ENCODE measurements at places on chromosomes 5 and 9.

DNA sequence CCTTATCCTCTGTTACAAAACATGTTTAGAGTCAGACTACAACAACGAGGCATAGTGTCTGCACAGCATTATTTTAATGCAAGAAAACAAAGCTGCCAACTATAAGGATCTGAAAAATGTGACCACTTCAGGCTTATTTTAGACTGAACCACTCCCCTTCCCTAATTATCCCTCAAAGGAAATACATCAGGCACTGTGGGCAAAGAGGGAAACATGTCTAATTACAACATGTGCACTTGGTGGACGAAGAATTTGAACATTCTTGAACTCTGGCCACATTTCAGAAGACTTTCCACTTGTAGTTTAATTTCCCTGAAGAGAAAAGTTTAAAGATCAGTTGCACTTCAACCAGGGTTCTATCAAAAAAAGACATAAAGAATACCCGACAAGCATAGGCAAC is 3.8 kb downstream of the MTMR12 start:
- DNase-seq, result no peak

- DNase-seq, result no peak
Measured at GRCh38 chr9:35079041-35079425, 709 bp downstream of the FANCG start.

DNA sequence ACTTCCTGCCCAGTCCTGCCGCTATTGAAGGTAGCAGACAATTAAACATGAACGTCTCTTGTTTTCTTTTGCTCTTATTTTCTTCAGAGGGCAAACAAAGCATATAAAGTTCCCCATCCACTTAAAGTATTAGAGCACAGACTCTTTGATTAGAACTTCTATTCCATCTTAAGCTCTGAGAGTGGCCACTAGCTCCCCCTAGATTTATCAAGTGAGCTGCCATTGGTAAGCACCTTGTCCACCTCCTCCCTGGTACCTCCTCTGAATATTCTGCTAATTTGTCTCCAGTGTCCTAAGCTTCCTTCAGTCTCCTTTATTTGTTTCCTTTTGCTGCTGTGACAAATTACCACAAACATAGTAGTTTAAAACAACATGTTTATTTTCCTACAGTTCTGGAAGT is 264.3 kb upstream of the KCNN2 start:
- DNase-seq, result peak; percentile 1

- DNase-seq, result no peak
Measured at GRCh38 chr5:62521319-62521718, 57.3 kb upstream of the LRRC70 start.

GRCh38 chr5:43152946-43153345 is 32.2 kb downstream of the ZNF131 start:
- DNase-seq, result peak; percentile 62

DNA sequence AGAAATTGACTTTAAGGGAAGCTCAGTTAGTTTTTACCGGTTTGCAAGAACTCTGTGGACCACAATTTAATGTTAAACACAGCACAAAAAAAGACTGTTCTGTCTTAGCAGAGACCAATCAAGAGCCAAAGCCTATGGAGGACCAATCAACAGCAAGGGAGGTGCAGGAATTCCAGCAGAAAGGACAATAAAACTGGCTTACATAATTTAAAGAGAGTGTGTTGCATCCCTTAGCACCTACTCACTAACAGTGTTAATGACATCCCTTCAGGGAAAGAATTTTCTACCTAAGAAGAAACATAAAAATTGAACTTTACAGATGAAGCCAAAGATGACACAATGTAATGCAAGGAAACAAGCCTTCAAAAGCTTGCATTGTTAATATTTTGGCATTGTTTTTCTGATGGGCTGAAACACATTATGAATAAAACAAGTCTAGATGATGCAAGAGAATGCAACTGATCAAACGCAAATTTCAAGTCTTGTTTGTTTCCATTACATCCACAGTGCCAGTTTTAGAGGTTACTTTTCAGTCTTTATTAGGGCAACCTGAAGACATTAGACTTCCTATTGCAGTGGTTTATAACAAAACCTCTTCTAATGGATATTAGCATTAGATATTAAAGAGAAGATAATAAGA is 111.3 kb upstream of the FST start:
- no peak for DNase-seq

DNA sequence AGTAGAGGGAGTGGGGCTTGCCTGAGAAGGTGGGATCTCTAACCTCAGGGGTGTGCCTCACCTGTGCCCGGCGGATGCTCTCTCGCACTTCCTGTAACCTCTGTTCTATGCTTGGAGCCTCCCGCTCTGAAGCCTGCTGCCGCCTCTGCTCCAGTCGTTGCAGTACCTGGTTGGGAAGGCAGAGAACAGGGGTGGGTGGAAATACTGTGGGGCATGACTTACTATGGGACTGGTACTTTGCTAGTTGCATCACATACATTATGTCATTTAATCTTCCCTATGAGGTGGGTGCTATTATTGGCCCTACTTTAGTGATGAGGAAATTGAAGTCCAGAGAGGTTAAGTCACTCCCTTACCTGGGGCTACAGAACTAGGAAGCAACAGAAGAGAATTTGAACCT is 5.2 kb downstream of the FCHSD1 start:
- DNase-seq, result no peak

DNA sequence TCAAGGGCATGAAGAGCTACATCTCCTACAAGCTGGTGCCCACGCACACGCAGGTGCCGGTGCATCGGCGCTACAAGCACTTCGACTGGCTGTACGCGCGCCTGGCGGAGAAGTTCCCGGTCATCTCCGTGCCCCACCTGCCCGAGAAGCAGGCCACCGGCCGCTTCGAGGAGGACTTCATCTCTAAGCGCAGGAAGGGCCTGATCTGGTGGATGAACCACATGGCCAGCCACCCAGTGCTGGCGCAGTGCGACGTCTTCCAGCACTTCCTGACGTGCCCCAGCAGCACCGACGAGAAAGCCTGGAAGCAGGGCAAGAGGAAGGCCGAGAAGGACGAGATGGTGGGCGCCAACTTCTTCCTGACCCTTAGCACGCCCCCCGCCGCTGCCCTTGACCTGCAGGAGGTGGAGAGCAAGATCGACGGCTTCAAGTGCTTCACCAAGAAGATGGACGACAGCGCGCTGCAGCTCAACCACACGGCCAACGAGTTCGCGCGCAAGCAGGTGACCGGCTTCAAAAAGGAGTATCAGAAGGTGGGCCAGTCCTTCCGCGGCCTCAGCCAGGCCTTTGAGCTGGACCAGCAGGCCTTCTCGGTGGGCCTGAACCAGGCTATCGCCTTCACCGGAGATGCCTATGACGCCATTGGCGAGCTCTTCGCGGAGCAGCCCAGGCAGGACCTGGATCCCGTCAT is 1.4 kb downstream of the SNX18 start:
- no peak for DNase-seq

DNA sequence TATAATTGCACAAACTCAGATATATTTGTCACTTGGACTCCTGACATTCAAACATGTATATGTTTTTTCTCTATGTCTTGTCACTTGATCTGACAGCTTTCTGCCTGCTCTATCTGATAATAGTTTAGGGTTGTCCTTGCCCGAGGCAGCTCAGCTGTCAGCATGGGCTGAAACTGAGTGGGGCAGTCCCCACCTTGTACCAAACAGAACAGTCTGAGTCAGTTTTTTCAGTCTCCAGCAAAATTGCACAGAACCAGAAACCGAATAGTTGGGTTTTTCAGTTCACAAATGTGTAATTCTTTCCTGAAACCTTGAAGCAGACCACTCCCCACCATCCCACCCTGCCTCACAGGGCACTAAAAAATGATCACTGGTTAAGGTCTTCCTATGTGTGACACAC is 9.5 kb upstream of the HAND1 start:
- DNase-seq, result no peak

GRCh38 chr5:37926732-37927131 is 86.9 kb upstream of the GDNF start:
- no peak for DNase-seq

- DNase-seq, result peak; percentile 65
Measured at GRCh38 chr5:149961957-149962409, 1.4 kb downstream of the SLC26A2 start.

DNA sequence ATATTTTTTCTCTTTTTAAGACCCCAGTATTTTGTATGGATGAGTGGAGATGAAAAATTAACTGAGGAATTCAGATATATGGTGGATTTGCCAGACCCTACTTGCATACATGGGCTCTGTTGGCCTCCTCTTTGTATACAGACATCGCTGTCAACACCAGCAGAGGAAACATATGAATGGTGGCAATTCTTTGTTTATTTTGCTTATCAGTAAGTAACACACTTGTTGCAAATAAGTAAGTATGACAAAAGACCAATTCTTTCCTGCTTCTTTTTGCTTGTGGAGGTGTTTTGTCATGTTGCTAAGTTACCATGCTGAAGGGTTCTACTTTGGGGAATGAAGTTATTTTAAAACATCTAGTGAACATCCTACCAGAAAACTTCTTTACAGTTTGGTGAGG is 298.2 kb downstream of the KIF4B start:
- no peak for DNase-seq

DNA sequence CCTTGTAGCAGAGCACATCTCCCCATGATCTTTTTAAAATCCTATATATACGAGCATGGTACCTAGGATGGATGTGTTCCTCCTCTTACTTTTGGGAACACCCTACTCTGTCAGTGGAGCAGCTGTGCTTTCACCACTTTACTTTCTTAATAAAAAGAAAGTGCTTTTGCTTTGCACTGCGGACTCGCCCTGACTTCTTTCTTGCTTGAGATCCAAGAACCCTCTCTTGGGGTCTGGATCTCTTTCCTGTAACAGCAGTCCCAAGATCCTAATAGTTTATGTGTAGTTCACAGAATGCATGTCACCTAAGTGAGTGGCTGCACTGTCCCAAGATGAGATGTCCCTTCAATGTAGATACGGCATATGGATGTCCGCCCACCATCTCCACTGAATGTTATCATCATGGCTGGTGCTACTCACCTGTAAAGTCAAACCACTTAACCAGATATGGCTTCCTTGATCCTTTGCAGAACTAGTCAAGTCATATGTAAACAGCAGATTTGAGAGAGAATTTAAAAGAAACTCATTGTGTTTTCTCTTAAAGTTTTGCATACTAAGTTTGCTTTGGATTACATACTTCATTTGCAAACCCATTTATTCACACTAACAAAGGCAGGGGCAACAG is 1.9 kb downstream of the FGF1 start:
- DNase-seq, result no peak

- no peak for DNase-seq
Measured at GRCh38 chr5:92780057-92780456, 801.0 kb downstream of the NR2F1-AS1 start.

DNA sequence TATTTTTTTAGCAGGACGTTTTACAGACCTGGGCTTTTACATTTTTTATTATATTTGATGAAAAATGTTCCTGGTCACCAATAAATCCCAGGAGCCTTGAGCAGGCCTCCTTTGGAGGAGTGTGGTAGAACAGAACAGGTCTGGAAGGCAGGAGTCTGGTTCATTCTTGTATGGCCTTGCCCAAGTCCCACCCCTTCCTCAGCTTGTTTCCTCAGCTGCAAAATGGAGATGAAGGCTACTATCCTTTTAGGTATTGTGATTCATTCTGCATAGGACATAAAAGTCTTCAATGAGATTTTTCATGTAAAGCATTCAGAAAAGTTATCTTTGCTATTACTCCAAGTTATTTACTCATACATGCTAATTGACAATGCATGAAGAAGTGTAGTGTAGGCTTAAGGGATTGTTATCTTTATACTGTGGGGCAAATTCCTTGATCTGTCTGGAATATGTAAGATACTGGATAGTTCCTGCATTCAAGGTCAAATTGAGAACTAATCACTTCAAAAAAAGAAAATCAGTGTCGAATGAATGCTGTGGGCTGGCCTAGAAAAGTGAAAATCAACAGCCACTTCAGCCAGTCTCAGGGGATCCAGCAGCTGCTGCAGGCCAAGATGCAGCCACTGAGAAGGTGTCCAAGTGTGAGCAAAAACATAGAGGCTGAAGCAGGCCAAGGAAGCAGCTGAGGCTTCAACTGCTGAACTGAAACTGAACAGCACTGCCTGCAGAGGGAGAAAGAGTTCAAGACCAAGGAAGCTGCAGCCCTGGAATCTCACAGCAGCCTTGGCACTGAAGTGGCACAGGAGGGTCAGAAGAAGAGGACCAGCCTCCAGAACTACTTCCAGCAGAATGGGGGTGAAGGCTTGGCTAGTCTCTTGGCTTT is 15.5 kb upstream of the SLC36A3 start:
- DNase-seq, result peak; percentile 33

DNA sequence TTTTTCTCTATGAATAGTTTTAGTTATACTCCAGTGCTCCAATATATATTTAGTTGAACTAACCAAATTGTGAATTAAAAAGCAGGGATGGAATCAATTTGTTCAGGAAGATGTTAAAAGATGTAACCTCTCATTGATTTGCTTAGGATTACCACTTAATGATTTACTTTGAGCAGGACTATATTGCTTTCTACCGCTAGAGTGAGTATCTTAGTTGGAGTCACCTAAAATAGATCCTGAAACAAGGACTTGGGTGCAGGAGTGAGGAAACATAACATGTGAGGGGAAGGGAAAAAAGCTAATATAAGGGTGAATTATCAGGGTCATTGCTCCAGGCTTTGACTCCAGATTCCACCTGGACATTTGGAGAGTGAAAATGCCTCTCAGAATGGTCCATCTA is 2277.4 kb upstream of the C9orf72 start:
- DNase-seq, result no peak

GRCh38 chr5:38831909-38832308 is 13.9 kb upstream of the OSMR start:
- peak; percentile 75 for DNase-seq

- DNase-seq, result peak; percentile 54
Measured at GRCh38 chr9:92488681-92489550, 6.6 kb upstream of the ASPN start.

- DNase-seq, result no peak
Measured at GRCh38 chr5:125313555-125313954, 567.1 kb upstream of the ZNF608 start.

GRCh38 chr9:16499892-16500291 is 370.6 kb downstream of the BNC2 start:
- DNase-seq, result no peak

DNA sequence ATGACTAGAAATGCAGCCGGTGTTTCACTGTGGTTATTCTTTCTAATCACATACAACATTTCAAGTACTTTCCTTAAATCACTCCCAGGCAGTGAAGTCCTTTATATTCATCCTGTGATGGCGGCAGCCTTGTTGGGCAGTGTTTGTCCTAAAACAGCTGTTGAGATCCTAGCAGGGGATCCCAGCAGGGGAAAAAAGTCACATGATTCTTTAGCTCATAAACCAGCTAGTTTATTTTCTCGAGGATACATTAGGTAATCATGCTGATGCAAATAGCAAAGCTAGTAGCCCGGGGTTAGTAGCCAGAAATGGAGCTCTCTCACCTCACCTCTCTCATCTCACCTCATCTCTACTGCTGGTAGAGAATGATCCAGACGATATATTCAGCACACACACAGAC is 70.5 kb downstream of the FOXD1 start:
- no peak for DNase-seq

DNA sequence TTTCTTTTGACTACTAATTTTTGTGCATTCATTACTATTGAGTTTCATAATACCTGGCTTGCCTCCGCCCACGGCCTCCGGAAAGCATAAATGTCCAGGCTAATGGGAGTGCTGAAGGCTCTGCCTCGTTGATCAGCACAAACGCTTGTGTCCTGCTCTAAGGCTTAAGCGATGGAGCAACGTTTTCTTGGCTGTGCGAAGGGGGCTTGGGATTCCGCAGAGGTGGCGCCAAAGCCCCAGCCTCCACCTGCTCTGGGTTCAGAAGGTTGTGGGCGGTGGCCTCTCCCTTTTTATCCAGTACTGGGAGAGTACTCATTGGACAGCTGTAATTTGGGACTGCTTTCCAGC is 19.7 kb downstream of the ANXA2R start:
- DNase-seq, result peak; percentile 67

- peak; percentile 48 for DNase-seq
Measured at GRCh38 chr5:73867345-73868335, 241.6 kb downstream of the ARHGEF28 start.

GRCh38 chr5:100479079-100479688 is 56.0 kb upstream of the FAM174A start:
- DNase-seq, result peak; percentile 8

All from iris pigment epithelial cell (primary cell).